ENCODE measurements at places on chromosomes 11 and 22.

DNA sequence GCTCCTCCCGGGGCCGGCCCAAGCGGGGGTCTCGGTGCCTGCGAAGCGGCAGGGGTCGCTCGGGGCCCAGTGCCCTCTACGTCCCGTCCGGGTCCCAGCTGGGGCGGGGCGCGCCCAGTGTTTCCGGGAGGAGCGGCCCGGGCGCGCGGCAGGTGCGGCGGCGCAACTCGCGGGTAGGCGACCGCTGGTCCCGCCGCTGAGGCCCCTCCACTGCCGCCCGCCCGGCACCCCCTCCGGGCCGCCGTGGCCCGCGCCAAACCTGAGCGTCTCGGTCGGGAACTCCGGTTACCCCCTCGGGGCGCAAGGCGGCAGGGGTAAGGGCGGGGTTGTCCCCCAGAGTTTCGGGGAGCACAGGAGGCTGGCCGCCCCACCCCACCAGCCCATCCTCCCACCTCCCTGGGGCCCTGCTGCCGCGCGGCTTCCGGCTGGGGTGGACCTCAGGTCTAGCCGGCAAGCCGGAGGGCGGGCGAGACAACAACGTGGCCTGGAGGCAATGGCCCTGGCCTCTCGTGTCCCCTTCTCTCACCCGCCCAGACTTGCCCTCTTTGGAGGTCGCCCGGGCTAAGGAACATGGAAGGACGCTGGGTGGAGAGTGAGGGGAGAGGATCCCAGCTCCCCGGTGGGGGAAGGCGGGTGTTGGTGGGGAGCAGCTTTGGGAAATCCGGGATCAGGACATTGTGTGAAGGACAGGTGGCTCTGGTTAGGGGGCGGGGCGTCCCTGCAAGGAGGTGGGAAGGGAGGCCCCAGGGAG, 398 bp upstream of the CRACR2B start:
- peak overlapping the region; percentile 65 for H3K4me3 ChIP-seq
- DNase-seq: no peak
- H3K4me1 ChIP-seq: peaks cover 29% of the 10 kb centered on the region
- no peaks in the 10 kb centered on the region for H3K27me3 ChIP-seq
- H3K27ac ChIP-seq: peak overlapping the region; percentile 89

DNA sequence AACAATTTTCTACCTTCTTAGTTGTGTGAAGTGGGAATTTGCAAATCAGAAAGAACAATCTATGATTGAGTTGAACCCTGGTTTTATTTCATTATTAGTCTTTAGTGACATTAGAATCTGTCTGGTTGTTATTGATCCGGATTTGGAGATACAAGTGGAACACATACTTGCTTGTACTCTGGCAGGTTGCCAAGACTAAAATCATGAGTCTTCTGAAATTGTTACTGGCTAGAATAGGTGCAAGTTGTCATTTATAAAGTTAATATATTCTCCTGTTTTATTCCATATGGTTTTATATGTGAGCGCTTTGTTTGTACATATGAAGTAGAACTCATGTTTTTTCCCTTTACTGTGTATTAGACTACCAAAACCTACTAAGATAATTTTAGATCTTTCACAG, 23.0 kb downstream of the CCDC15 start:
- no peaks in the 10 kb centered on the region for H3K4me1 ChIP-seq
- no peak overlapping the region for H3K27ac ChIP-seq
- H3K27me3 ChIP-seq: no peaks in the 10 kb centered on the region
- no peaks in the 10 kb centered on the region for H3K36me3 ChIP-seq
- DNase-seq: no peak

DNA sequence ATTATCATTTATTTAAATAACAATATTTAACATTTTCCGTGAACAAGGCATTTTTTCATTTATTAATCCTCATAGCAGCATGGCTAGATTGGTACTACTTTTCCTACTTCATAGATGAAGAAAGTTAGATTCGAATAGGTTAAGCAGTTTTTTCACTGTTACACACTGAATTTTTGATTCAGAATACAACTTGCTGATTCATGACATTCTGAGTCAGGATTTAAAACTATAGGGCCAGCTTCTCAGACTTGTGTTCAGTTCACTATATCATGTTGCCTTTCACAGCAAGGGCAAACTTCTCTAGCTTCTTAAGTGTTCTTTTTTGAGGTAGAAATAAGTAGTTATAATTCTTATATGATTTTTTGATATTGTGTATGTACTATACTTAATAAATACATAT, 31.5 kb downstream of the CYP2R1 start:
- no peak overlapping the region for H3K27ac ChIP-seq
- no peak overlapping the region for H3K4me3 ChIP-seq
- no peaks in the 10 kb centered on the region for H3K27me3 ChIP-seq
- no peaks in the 10 kb centered on the region for H3K36me3 ChIP-seq
- H3K4me1 ChIP-seq: no peaks in the 10 kb centered on the region
- DNase-seq: no peak

GRCh38 chr11:109035284-109035683, 370.4 kb downstream of the DDX10 start:
- no peaks in the 10 kb centered on the region for H3K27me3 ChIP-seq
- no peaks in the 10 kb centered on the region for H3K36me3 ChIP-seq
- no peak overlapping the region for H3K27ac ChIP-seq
- H3K4me3 ChIP-seq: no peak overlapping the region

- H3K27me3 ChIP-seq: no peaks in the 10 kb centered on the region
- H3K4me1 ChIP-seq: peaks cover 7% of the 10 kb centered on the region
- H3K27ac ChIP-seq: peak overlapping the region; percentile 82
- peak; percentile 68 for DNase-seq
Observed at GRCh38 chr11:122882857-122883645, 492 bp downstream of the JHY start.

- no peaks in the 10 kb centered on the region for H3K27me3 ChIP-seq
- no peak overlapping the region for H3K4me3 ChIP-seq
- no peaks in the 10 kb centered on the region for H3K4me1 ChIP-seq
- H3K27ac ChIP-seq: no peak overlapping the region
- no peak for DNase-seq
- no peaks in the 10 kb centered on the region for H3K36me3 ChIP-seq
Observed at GRCh38 chr11:115213007-115213406, 291.2 kb downstream of the CADM1 start.

GRCh38 chr11:15716550-15716949, 601.8 kb downstream of the INSC start:
- no peaks in the 10 kb centered on the region for H3K36me3 ChIP-seq
- H3K4me3 ChIP-seq: no peak overlapping the region
- no peak overlapping the region for H3K27ac ChIP-seq
- no peak for DNase-seq
- no peaks in the 10 kb centered on the region for H3K4me1 ChIP-seq
- H3K27me3 ChIP-seq: peaks cover 31% of the 10 kb centered on the region

GRCh38 chr11:42329929-42330565, 870.6 kb upstream of the LRRC4C start:
- no peak for DNase-seq
- no peaks in the 10 kb centered on the region for H3K4me1 ChIP-seq
- no peaks in the 10 kb centered on the region for H3K27me3 ChIP-seq
- H3K36me3 ChIP-seq: no peaks in the 10 kb centered on the region
- H3K4me3 ChIP-seq: no peak overlapping the region

DNA sequence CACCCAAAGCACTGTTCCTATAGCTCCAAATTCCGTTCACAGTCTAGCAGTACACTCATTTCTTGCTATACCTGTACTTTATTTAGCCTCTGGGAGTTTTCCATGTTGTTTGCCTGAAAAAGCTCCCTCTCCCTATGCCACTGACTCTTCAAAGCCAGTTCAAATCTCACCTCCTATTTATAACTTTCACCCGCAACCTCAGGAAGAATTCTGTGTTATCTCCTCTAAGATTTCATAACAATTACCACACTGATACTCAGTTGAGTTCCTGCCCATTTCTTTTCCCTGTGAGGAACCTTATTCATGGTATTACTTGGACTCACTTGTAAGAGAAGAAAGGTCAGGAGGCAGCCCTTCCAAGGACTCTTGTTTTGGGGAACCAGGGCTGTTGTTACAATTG, 25.2 kb downstream of the GDPD4 start:
- H3K36me3 ChIP-seq: no peaks in the 10 kb centered on the region
- no peaks in the 10 kb centered on the region for H3K4me1 ChIP-seq
- H3K27ac ChIP-seq: no peak overlapping the region
- no peak overlapping the region for H3K4me3 ChIP-seq
- H3K27me3 ChIP-seq: no peaks in the 10 kb centered on the region

GRCh38 chr11:44110231-44110679, 14.8 kb downstream of the EXT2 start:
- H3K27ac ChIP-seq: no peak overlapping the region
- no peaks in the 10 kb centered on the region for H3K27me3 ChIP-seq
- 0 out of 2 replicates have a peak, but pooled peaks cover 6% of the 10 kb centered on the region for H3K36me3 ChIP-seq
- H3K4me3 ChIP-seq: no peak overlapping the region
- no peaks in the 10 kb centered on the region for H3K4me1 ChIP-seq

DNA sequence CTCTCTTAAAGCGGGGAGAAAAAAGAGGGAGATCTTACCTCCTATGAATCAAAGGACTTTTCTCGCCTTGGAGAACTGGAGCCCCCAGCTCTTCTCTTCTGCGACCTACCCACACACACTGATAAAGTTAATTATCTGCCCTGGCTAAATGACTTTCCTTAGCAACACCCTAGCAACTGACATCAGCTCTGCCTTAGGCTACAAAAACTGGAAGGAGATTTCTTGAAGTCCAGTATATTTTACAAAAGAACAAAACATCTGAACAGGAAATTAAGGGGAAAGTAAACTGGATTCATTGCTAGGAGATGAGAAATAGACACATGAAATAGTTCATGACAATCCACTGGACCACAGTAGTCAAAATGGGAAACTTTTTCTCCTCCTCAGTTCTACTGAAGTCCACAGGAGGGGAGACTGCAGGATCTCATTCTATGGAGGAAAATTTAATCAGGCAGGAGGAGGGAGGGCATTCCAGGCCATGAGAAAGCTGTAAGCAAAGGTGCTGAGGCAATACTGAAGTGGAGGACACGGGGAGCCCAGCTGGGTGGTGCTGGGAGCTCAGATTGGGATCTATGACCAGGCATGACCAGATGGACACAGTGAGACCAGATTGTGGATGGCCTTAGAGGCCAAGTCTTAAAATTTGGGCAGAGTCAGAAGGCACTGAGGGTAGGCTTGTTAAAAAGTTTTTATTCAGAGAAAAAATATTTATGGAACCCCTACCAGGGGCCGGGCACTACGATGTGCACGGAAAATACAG, 3.7 kb upstream of the SPON1 start:
- no peak for DNase-seq
- H3K27me3 ChIP-seq: peaks cover 23% of the 10 kb centered on the region
- no peak overlapping the region for H3K27ac ChIP-seq

DNA sequence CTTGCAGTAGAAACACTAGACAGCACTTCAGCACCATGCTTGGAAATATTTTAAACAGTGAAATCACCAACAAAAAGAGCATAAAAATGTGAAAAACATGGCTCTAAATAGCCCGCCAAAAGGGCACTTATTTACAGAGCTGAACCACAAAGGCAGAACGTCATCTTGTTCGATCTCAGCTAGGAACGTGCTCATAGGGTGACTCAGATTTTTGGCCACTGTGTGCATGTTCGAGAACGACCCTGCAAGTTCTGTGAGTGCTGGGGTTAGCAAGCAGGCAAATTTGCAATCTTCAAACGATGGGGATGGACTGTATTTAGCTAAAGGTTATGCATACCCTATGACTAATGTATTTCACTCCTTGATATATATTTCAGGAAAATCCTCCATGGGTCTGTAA, 30.6 kb downstream of the OR2AT4 start:
- DNase-seq: no peak
- no peaks in the 10 kb centered on the region for H3K4me1 ChIP-seq
- H3K36me3 ChIP-seq: no peaks in the 10 kb centered on the region
- no peak overlapping the region for H3K27ac ChIP-seq
- H3K4me3 ChIP-seq: no peak overlapping the region
- H3K27me3 ChIP-seq: no peaks in the 10 kb centered on the region

- DNase-seq: no peak
- H3K36me3 ChIP-seq: no peaks in the 10 kb centered on the region
- H3K27ac ChIP-seq: no peak overlapping the region
- no peak overlapping the region for H3K4me3 ChIP-seq
Observed at GRCh38 chr11:108491936-108492335, 6.2 kb downstream of the POGLUT3 start.

DNA sequence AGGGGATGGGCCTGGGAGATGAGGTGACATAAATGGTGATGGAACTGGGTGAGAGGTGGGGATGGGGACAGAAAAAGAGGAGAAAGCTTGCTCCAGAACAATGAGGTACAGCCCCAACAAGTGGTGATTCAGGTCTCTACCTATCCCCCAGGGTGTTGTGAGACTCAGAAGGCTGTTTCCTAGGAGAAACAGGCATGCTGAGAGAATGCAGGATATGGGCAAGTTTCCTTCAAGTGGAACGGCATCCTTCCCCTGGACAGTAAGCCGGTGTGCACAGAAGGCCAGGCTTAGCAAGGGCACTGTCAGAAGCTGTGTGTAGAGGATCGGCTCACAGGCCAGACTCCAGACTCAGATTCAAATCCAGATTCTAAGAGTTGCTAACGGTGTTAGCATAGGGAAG, 34.1 kb upstream of the CRTAM start:
- DNase-seq: no peak
- peaks cover 2% of the 10 kb centered on the region for H3K36me3 ChIP-seq
- H3K27ac ChIP-seq: no peak overlapping the region
- H3K4me3 ChIP-seq: no peak overlapping the region
- no peaks in the 10 kb centered on the region for H3K27me3 ChIP-seq
- peaks cover 30% of the 10 kb centered on the region for H3K4me1 ChIP-seq

GRCh38 chr11:64862987-64863390, 15.4 kb downstream of the EHD1 start:
- H3K27me3 ChIP-seq: no peaks in the 10 kb centered on the region
- no peak for DNase-seq
- H3K36me3 ChIP-seq: 0 out of 2 replicates have a peak, but pooled peaks cover 3% of the 10 kb centered on the region
- peaks cover 73% of the 10 kb centered on the region for H3K4me1 ChIP-seq

GRCh38 chr11:111176603-111177002, 68.9 kb upstream of the POU2AF2 start:
- H3K4me1 ChIP-seq: no peaks in the 10 kb centered on the region
- H3K27ac ChIP-seq: no peak overlapping the region
- no peak overlapping the region for H3K4me3 ChIP-seq
- no peaks in the 10 kb centered on the region for H3K36me3 ChIP-seq
- no peak for DNase-seq

DNA sequence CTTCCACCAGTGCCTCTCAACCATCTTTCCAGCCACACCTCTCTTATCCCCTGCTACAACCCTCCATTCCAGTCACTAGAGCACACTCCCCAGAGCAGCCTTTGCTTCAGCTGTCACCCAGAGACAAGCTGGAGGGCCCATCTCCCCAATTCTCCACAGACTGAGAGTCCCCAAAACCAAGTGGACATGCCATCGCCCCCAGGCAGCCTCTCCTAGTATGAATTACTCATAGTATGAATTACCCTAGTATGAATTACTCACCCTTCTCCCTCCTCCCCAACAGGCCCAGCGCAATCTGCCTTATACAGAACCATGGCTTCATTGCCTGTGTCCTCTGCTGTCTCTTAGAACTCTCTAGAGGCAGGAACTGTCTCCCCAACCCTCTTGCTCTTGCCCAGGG, 24.8 kb downstream of the MYH9 start:
- no peaks in the 10 kb centered on the region for H3K27me3 ChIP-seq
- no peak overlapping the region for H3K4me3 ChIP-seq
- peaks cover 86% of the 10 kb centered on the region for H3K4me1 ChIP-seq
- peak overlapping the region; percentile 22 for H3K27ac ChIP-seq
- no peaks in the 10 kb centered on the region for H3K36me3 ChIP-seq
- DNase-seq: no peak

All from HCT116 (cell line).